ENCODE measurements at places on chromosomes 12 and 14. TPM values are rescaled to one million over a fixed set of nuclear protein-coding genes. Genes with fewer than 3 reads are reported as not detected.

DNA sequence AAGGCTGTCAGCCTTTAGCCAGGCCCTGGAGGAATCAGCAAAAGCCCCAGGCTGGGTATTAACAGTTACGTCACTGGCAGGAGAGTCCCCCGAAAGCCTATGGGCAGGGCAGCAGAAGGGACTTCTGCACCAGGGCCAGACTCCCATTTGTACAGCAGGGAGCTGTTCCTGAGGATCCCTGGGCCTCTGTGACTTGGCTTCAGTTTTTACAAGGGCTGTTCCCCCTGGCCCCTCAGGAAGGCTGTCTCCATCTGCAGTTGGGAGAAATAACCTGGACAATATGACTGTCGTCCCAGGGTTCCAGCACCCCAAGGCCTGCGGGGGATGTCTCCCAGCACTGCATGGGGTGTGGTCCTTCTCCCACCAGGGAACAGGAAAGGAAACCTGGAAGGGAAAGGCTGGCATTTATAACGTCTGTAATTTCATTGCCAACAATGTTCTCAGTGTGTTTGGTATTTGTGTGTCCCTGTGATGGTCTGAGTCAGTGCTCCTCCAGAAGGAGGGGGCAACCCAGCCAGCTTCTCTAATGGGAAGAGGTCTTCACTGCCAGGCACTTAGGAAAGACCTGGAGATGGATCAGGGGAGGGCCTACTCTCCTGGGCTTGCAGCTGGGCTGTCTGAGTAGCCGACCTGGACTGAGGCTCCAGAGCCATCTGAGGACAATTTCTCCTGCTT, 42.4 kb downstream of the ERH start:
- peak; percentile 78 for DNase-seq

DNA sequence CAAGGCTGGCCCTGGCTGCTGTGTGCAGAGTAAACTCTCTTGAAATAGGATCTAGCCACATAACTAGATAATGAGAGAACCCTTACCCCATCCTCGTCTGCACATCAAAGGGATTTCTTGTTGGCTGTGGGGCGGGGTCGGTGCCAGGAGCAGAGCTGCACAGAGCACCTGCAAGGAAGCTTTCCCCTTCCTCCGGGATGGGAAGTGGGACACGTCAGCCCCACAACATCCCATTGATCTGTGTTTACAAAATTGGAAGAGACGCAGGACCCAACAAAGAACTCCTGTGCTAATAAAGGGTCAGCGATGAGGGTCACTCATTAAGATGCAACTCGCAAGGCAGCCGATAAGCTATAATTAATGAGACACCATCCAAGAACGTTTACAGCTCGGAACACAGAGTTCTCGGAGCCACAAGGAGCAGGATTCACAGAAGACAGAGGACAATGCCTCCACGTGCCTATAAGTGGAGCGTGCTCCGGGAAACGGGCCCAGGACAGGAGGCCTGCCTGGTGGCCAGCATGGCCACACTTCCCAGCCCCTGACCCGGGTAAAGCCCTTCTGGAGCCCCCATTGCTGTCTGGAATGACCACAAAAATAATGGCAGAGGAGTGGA, 171.5 kb downstream of the SLC15A4 start:
- DNase-seq = no peak

- DNase-seq = no peak
Measured at GRCh38 chr14:100176811-100177327, 17.4 kb upstream of the DEGS2 start.

Gene PLA2G1B
- total RNA-seq = not detected

Gene TPI1
- total RNA-seq = 2,176 TPM

Gene GZMB
- total RNA-seq = not detected

Gene B4GALNT1
- 0.18 TPM for total RNA-seq

Gene PZP
- total RNA-seq = not detected

All from IMR-90 (cell line).